Activated gamma-delta T cell treated with Interleukin-2 at 50 U/mL for 16 hours (primary cell): ENCODE measurements at places on chromosomes 7 and 10.

- DNase-seq: no peak
Observed at GRCh38 chr10:88243836-88244730, 339.0 kb downstream of the RNLS start.

DNA sequence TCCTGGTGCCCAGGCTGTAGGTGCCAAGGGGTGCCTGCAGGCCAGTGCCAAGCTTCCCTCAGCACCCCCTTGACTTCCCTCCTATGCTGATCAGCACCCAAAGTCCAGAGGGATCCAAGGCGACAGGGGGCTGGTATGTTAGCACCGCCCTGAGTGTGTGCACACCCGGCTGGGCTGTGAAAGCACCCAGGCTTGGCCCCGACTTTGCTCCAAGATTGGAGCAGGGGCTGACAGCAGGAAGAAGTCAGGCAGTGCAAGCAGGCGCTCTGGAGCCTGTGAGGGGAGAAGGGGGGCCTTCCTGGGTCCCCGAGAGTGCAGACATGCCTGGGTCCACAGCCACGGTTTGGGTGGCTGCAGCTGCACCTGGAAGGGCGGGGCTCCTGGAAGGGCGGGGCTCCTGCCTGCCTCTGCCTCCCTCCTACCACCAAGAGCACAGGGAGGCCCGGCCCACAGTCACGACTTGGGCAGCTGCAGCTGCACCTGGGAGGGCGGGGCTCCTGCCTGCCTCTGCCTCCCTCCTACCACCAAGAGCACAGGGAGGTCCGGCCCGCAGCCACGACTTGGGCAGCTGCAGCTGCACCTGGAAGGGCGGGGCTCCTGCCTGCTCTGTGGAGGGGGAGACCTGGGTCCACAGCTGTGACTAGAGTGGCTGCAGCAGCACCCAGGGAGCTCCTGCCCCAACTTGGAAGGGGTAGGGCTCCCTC lies 30.2 kb upstream of the ZMYND11 start:
- DNase-seq: no peak

GRCh38 chr7:38727184-38727940 lies 96.2 kb upstream of the AMPH start:
- DNase-seq: no peak

GRCh38 chr7:108660465-108660864 lies 90.8 kb downstream of the DNAJB9 start:
- DNase-seq: no peak

DNA sequence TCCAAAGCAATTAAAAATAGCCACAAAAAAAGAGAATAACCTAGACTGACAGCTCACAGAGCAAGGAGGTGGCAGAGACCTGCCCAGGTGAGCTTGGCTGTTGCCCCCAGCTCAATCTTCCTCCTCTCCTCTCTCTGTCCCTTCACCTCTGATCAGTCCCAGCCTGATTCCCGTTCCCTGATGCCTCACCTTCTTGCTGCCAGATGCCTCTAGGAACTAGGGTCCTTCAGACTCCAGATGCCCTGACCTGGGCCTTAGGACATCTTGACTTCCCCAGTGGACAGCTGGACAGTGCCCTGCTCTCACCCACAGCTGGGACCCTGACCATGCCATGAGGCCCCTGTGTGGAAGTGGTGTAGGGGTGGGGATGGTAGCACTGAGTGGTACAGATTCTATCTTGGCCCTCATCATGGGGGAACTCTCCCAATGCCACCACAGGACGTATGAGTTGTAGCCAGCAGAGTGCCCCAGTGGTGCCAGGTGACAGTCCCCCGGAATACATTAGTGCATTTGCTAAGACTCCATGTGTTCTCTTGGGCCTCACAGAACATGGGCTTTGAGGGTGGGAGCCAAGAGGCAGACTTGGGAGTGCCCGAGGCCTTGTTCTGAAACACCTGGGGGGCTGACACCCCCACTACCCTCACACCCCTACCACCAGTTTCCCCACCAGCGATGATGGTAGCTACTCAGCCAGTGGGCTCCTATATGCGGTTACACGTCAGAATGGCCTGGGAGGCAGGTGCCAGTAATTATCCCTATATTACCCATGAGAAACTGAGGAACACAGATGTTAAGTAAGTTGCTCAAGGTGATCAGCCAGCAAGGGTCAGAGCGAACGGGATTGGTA lies 2.0 kb downstream of the DEPP1 start:
- DNase-seq: no peak

DNA sequence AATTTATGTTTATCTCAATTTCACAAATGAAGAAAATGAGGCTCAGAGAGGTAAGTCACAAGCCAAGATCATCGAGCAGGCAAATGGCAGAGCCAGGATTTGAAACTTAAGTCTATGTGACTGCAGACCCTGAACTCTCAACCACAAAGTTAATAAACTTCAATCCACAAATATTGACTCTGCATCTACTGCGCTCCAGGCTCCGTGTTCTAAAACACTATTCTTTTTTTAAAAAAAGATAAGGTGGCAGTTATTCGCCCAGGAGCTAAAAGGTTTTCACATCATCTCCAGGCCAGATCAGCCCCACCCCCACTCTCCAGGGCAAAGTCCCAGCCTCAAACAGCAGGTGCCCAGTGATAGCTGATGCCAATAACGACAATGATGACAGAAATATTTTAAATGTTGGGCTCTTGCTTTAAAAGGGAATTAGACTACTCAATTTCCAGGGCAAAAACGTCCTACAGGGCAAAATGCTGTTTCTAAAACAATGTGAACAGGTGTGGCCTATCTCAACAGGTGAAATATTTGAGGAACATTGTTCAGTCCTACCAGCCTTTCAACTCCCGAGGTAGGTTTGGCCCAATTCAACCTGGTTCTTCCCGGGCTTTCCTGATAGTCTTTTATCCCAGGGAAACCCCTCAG lies 85.2 kb downstream of the SORBS1 start:
- DNase-seq: no peak

- no peak for DNase-seq
Observed at GRCh38 chr7:35699796-35700305, 4.9 kb upstream of the HERPUD2 start.

GRCh38 chr10:128064970-128065580 lies 61.1 kb downstream of the MKI67 start:
- DNase-seq: no peak

DNA sequence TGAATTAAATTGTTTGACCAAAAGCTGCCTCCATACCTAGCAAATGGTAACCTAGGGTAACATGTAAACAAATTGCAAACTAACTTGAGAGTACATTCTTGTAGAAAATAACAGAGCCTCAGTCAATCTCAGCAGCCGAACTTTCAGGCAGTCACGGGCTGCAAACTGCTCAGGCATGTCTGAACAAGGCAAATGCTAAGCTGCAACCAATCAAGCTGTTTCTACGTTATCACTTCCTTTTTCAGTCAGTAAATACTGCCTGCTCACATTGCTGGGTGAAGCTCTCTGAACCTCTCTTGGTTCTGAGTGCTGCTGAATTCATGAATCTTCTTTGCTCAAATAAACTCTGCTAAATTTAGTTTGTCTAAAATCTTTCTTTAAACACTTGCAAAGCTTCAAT lies 1212.4 kb downstream of the SORCS1 start:
- no peak for DNase-seq

DNA sequence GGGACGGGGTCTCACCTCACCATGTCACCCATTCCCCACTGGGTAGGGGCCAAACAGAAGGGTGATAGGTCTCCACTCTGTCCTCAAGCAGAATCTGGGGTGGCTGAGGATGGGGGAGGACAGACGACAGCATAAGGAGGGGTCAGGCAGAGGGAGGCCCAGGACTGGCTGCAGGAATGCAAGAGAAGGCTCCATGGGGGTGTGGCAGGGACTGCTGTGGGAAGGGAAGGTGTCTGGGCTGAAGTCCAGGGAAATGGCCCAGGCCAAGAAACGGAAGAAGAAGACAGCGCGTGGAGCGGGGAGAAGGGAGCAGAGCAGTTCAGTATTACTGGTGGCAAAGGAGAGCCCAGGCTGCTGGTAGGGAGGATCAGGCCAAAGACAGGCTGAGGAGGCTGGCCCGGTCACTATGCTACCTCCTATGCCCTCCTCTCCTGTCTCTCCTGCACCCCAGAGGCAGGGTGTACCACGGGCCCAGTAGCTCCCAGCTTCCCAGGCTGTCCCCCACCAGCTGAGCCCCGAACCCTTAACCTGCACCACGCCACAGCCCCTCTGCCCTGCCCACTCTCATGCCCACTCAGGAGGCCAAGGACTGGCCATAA lies 60.9 kb downstream of the GRB10 start:
- no peak for DNase-seq

GRCh38 chr7:46927131-46927810 lies 654.6 kb downstream of the TNS3 start:
- no peak for DNase-seq

DNA sequence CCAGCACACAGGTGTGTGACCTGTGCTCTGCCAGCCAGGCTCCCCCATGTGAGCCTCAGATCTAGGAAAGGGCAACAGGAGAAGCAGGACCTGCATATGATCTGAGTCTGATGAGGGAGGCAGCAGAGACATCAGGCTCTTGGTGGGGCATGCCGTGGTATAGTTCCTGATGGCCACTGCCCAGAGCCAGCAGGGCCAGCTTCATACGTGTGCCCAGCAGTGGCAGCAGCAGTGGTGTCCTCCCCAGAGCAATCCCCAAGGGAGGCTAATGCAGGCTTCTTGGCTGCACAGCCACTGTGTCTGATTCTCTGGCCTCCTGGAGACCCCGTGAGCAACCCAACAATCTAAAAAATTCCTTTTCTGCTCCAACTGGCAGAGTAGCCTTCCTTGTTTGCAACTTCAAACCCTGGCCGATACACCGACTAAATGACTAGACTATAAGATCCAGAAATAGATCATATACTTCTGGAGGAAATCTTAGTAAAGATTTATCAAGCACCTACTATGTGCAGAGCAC lies 230.6 kb upstream of the ZMIZ1 start:
- DNase-seq: no peak

DNA sequence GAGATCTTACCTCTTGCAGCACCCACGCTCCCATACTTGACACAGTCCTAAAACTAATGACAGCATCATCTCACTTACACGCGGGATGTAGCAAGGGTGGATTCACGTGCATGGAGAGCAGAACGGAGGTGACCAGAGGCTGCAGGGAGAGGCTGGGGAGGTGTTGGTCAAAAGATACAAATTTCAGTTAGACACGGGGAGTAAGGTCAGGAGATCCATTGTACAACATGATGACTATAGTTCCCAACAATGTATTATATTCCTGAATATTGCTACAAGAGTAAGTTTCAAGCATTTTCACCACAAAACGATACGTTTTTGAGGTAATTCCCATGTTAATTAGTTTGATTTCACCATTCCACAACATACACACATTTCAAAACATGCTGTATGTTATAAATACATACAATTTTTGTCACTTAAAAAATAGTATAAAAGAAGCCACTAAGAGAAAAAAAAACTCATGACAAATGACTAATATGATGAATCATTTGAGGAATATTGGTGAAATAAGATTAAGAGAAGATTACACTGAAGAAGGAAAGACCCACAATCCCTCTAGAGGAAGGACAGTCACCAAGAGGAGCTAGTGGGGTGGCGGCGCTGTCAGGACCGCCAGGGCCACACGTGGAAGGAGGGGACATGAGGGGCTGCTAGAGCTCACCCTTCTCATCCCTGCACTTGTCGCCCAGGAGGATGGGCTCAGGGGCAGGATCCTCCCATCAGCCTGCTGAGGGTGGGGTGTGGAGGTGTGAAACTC lies 49.4 kb upstream of the EGFR start:
- no peak for DNase-seq

GRCh38 chr7:137547485-137547884 lies 204.0 kb upstream of the PTN start:
- no peak for DNase-seq

- DNase-seq: no peak
Observed at GRCh38 chr10:4437061-4437460, 388.9 kb upstream of the AKR1E2 start.

DNA sequence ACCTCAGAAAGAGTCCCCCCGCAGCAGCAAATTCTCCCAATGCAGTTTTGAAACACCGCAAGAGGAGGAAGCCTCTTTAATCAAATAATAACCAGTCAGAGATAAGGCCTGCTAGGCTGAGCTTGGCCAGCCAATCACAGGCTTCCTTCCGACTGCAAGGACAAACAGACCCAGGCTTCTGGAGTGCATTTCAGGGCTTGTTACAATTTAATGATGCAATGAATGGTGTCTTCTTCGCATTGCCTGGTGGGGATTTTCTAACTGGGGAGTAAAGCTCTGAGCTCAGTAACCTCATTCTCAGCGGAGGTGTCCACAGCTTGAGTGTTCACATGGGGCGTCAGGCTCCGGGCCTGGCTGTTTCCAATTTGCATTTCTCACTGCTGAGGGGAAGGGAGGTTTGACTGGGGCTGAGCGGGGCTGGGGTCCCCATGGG lies 31.8 kb upstream of the GPAM start:
- DNase-seq: no peak

DNA sequence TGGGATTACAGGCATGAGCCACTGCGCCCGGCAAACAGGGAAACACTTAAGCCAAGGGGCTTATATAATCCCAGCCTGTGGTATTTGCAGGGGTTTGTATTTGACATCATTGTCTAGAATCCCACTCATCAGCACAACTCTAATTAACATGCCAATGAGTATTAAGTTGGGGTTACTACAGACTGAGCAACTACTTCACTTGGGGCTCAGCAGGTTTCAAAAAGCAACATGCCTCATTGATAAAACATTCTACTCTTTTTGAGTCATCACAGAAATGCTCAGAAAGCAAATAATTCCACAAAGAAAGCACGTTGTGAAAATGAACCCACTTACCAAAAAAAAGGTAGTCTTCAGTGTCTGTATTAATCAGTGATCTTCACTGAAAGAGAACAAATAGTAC lies 236.9 kb upstream of the CELF2 start:
- DNase-seq: no peak

GRCh38 chr10:103439776-103440175 lies 12.4 kb downstream of the CALHM2 start:
- no peak for DNase-seq

GRCh38 chr7:102248456-102249395 lies 37.9 kb upstream of the SH2B2 start:
- DNase-seq: no peak

DNA sequence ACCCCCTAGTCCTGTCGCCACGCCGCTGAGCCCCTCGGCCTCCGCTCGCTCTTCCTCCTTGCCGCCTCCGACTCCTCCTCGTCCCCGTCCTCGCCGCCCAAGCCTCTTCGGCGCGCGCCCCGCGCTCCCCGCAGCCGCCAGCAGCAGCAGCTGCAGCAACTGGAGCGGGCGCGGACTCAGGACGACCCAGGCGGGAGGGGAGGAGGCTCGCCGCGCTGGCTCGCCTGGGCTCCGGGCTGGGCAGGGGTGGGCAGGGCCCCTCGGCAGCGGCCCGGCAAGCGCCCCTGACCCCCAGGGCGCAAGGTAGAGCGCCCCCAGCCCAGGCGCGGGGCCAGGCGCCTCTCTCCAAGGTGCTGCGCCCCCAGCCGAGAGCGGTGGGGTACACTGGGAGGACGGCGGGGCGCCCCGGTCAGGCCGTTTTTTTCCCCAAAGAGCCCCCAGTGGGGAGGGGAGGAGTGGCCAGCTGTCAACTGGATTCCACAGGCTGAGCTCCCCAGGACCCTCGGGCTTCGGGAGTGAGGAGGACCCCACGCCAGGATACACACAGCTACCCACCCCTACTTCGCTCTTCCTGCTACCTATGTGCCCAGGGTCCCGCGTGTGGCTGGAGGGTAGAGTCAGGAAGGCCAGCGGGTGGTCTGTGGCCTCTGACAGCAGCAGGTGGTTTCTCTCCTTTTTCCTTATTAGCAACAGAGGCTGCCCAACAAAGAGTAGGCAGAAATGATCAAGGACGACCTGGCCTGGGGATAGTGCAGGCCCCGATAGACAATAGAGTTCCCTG lies 903 bp upstream of the KCNMA1 start:
- no peak for DNase-seq
